Activated CD4-positive, alpha-beta T cell treated with anti-CD3 and anti-CD28 coated beads, Interleukin-2, amount 50 U/mL, for 16 hours (primary cell): ENCODE measurements at places on chromosomes 4 and X.

GRCh38 chr4:47876784-47877546 is 37.4 kb downstream of the NFXL1 start:
- no peak for DNase-seq

- no peak for DNase-seq
These were observed 75.2 kb downstream of the ARHGEF38 start for GRCh38 chr4:105627620-105628019.

GRCh38 chr4:138307319-138307718 is 65.2 kb upstream of the SLC7A11 start:
- no peak for DNase-seq

DNA sequence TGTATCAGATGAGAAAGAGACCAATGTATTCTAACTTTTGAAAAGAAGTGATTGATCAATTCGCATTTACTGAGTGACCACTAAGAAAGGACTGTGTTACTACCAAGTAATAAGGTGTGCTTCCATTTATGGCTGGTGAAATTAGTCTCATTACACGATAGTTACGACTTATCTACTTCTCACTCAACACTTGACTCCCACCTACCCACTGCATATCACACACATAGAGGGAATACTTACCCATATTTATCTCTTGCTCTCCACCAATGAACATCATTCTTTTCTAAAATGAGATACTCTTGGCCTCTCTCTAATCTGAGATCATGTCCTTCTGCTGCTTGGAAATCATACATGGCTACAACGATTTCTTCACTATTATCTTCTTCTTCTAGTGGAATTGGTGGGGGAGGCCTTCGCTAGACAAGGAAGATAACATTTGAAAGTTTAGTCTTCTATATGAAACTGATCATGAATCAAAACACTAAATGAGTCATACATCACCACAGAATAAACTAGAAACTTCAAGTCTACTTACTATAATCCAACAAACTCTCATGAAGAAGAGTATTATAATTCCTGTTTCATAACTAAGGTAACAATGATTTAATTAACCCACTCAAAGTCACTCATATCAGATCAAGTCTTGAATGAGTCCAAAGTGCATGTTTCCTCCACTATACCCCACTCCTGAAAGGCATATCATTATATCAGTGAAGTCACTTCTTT is 33.7 kb upstream of the TXK start:
- peak; percentile 25 for DNase-seq

GRCh38 chr4:181949704-181950312 is 293.4 kb upstream of the TENM3 start:
- no peak for DNase-seq

GRCh38 chr4:147933316-147933715 is 201.4 kb downstream of the ARHGAP10 start:
- no peak for DNase-seq

- no peak for DNase-seq
These were observed 48.3 kb downstream of the DMP1 start for GRCh38 chr4:87698394-87698793.

DNA sequence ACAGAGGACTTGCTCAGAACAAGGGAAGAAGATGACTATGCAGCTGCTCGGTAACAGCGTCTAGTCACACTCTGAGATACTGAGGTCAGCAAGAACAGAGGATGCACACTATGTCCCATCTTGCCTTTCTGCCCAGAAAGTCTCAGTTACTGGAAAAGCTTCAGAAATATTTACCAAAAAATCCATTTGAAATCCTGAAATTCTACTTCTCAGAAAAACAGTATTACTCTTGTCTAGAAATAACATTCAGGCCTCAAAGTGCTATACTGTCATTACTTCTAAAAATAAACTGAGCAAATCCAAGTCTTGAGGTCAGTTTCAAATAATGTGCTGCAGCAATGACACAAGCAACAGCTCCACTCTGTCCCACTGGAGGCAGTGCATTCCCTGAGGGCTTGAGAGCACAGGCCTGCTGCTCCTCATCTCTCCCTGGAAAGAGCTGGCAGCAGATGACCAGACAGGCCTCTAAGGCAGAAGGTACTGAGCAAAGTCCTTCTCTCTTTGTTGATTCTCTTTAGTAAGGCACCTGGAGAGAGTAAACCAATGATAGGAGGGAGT is 76.9 kb downstream of the CAMK2D start:
- peak; percentile 86 for DNase-seq

DNA sequence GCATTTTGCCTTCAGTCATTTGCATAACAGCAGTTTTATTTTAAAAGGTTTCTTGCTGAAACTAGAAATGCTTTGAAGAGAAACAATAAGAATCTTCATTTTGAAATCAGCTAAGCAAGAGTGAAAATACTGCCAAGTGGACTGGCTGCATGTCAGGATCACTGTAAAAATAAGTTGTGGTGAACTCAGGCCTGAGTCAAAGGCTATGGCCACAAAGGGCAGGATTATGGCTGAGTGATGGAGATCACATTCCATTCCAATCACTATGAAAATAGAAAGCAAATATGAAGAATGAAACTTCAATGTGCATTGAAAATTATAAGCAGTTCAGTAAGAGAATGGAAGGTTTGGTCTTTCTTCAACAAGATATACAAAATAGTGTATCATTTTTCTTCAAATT is 224.5 kb downstream of the PCDH18 start:
- DNase-seq = no peak

DNA sequence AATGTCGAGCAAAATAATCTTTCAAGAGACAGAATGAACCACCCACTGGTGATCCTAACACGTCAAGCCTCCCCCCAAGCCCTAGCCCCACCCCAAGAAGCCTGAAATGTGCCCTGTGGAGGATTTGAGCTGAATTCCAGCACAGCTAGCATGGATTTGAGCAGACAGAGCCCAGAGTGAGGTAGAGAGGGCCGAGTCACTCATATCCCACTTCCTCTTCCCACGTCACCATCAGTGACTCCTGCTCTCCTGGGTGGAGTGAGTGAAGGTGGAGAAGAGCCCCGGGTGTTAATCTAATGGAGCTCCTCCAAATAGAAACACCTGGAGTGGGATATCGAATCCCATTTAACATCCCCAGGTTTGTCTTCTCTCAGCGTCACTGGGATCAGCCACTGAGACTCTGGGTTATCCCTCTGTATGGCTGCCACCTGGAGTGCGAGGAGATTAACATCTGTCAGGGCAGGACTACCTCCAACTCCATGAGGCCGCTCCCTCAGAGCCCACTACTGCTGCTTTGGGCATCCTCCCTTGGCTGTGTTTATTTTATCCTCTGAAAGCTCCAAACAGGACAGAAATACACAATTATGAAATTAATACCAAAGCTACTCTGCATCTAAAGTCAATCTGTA is 136.6 kb downstream of the NWD2 start:
- DNase-seq = no peak

DNA sequence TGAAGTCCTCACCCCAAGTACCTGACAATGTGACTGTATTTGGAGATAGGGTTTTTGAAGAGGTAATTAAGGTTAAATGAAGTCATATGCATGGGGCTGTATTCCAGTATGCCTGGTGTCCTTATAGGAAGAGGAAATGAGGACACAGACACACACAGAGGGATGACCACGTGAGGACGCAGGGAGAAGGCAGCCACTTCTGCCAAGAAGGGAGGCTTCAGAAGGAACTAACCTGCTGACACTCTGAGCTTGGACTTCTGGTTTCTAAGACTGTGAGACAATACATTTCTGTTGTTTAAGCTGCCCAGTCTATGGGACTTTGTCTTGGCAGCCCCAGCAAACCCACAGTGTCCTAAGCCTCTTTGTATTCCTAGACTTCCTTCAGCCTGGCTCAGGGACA is 3.0 kb upstream of the SLC2A9 start:
- DNase-seq = no peak

DNA sequence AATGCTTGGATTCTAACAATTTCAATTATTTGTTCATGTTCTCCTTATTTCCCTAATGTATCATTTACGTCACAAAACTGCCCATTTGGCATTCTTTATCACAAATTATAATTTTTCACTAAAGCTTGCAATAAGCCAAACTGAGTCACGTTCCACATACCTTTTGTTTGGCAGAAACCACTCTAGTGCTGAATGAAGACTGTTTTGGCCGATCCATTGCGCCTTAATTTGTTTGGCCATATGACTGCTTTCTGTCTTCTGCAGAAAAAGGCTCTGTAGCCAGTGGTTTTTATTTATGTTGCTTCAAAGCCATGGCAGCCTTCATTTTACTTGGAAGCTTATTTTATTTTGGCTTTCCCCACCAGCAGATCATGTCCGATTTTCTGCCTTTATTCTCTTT is 184.4 kb upstream of the HAND2 start:
- no peak for DNase-seq

DNA sequence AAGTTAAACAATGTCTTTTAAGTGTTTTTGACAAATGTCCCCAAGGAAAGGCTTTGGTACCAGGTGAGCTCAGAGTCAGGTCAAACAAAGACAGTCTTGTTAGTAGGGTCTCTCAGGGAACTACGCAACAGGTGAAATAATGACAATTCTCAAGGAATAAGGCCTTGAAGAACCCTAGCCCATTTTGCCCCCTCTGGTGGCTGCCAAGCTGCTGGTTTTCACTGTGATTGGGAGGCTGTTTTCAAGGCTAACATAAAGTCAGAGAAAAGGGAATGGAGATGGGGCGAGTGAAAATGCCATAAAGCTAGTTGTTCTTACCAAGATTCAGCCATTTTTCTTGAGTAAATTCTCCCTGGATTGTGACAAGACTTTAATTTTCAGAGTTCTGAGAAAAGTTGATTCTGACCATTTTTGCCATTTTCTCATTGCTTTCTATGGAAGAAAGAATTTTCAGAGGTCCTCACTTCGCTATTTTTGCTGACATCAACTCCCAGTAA is 58.7 kb downstream of the RWDD4 start:
- no peak for DNase-seq

DNA sequence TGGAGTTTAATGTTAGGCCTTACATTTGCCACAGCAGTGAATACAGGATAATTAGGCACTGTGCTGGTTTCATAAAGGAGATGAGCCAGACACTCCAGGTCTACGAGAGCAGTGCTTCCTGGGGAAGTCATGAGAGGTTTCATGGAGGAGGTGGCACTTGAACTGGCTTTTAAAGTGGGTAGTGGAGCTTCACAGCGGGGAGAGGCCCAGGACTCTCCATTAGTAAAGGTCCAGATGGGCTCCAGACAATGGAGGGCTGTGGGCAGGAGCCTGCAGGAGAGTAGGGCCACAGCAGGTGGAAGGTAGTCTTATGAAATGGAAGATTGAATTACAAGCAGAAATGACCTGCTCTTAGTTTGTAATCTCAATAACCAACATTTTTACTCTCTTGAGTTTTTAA is 29.0 kb downstream of the CLDN22 start:
- DNase-seq = no peak

- no peak for DNase-seq
These were observed 9.7 kb upstream of the IQCM start for GRCh38 chr4:149825336-149825735.

GRCh38 chrX:32045149-32045548 is 973.3 kb upstream of the FTHL17 start:
- DNase-seq = no peak

- no peak for DNase-seq
These were observed 96.3 kb downstream of the SMIM20 start for GRCh38 chr4:26010304-26010703.

DNA sequence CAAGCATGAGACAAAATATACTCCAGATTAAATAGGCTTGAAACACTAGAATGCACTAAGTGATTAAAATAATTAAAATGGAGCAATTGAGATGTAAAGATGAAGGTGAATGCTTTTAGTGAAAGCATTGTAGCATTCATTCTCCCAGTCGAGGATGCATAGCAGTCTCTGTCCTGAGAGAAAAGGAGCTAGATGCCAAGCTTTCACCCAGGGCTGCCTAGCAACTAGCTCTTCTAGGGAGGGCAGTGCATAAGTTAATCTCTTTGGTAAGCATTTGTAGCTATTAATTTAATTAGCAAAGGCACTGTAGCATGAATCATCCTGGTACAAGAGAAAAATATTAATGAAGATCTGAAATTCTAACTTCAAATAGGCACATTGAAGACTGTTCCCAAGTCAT is 1014.8 kb downstream of the C4orf33 start:
- no peak for DNase-seq

DNA sequence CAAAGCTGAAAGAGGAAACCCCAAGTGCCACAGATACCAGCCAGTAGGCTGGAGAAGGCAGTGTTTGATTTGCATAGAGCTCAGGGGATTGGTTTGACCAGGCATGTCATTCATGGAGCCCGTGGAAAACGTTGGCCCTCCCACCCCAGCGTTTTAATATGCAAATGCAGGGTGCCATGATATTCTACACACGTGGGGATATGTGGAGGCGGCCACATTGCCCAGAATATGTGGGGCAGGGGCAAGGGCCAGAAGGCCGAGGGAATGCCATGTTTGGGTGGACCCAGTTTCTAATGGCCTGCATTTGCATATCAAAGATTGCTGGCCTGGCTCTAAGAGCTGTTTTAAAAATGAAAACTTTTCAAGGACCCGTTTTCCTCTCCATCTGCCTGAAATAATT is 71.1 kb downstream of the MAP9 start:
- DNase-seq = no peak

DNA sequence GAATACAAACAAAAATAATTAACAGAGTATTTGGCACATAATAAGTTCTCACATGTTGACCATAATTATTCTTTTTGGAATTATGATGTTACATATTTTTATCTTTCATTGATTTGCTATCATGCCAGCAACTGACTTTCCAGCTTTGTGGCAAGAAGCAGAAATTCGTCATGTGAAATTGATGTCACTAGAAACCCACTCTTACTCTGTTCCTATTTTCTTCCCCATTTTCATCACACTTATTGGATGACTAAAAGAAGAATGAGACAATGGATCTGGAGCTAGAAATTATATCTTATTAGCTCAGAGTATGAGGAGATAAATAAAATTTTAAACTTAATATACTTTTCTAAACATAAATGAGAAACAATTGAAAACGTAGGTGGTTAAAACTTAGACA is 31.9 kb downstream of the EGF start:
- DNase-seq = no peak

GRCh38 chrX:48468693-48469691 is 1.1 kb downstream of the SLC38A5 start:
- DNase-seq = peak; percentile 62

DNA sequence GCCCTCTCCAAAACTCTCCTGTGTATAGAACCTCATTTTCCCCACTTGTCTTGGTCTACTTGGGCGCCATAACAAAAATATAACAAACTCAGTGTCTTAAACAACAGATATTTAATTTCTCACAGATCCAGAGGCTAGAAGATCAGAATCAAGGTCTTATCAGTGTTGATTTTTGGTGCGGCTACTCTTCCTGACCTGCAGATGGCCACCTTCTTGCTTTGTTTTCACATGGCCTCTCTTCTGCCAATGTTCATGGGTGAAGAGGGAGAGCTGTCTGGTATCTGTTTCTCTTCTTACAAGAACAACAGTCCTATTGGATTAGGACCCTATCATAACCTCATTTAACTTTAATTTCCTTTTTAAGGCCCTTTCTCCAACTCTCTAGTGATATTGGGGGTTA is 177.3 kb downstream of the PABPC4L start:
- no peak for DNase-seq
